ENCODE measurements at places on chromosomes 7 and 10. TPM values are rescaled to one million over a fixed set of nuclear protein-coding genes. Genes with fewer than 3 reads are reported as not detected.
A peak's percentile ranks its signal among the peaks of the same experiment; 100 is the strongest.

CUEDC2 gene
- total RNA-seq: 64.5 TPM

GRCh38 chr10:79142522-79143309 is 74.0 kb downstream of the ZMIZ1 start:
- no peak overlapping the region for H3K4me3 ChIP-seq
- DNase-seq: no peak
- no peak overlapping the region for H3K27ac ChIP-seq
- peaks cover 46% of the 10 kb centered on the region for H3K4me1 ChIP-seq
- H3K36me3 ChIP-seq: peaks cover 5% of the 10 kb centered on the region
- no peaks in the 10 kb centered on the region for H3K27me3 ChIP-seq

GRCh38 chr7:51455513-51455912 is 138.9 kb upstream of the COBL start:
- no peaks in the 10 kb centered on the region for H3K27me3 ChIP-seq
- no peak for DNase-seq
- H3K4me1 ChIP-seq: no peaks in the 10 kb centered on the region
- H3K4me3 ChIP-seq: no peak overlapping the region
- no peak overlapping the region for H3K27ac ChIP-seq

GRCh38 chr7:46939558-46939957 is 642.4 kb downstream of the TNS3 start:
- H3K27me3 ChIP-seq: no peaks in the 10 kb centered on the region
- H3K4me3 ChIP-seq: no peak overlapping the region
- no peaks in the 10 kb centered on the region for H3K4me1 ChIP-seq
- no peaks in the 10 kb centered on the region for H3K36me3 ChIP-seq
- DNase-seq: no peak

DNA sequence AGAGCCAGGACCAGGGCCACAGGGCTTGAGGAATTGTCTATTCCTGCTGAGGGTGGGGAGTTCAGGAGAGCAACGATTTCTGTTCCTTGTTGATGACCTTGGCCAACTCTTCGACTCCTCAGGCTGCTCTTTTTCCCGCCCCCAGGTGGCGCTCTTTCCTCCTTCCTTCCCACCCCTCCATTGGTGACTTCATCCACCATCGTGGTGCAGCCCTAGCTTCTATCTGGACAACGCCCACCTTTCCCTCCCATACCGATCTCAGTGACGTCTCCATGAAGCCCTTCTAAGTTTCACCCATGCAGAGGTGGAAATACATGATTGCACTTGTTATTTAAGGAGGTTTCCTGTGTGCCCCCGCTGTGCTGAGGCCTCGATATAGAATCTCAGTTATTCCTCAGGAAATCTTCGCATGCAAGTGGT is 22.1 kb upstream of the CARD11 start:
- peak overlapping the region; percentile 53 for H3K27ac ChIP-seq
- H3K4me3 ChIP-seq: peak overlapping the region; percentile 7
- peaks cover 21% of the 10 kb centered on the region for H3K36me3 ChIP-seq
- peaks cover 88% of the 10 kb centered on the region for H3K4me1 ChIP-seq
- no peaks in the 10 kb centered on the region for H3K27me3 ChIP-seq

GRCh38 chr10:116768786-116769185 is 26.4 kb upstream of the HSPA12A start:
- H3K27ac ChIP-seq: no peak overlapping the region
- DNase-seq: no peak
- H3K4me1 ChIP-seq: no peaks in the 10 kb centered on the region
- no peak overlapping the region for H3K4me3 ChIP-seq

- H3K27ac ChIP-seq: no peak overlapping the region
- no peaks in the 10 kb centered on the region for H3K36me3 ChIP-seq
- H3K27me3 ChIP-seq: no peaks in the 10 kb centered on the region
- no peak for DNase-seq
- H3K4me1 ChIP-seq: peaks cover 21% of the 10 kb centered on the region
These were observed 3.7 kb upstream of the ZNF438 start for GRCh38 chr10:31035266-31035798.

DNA sequence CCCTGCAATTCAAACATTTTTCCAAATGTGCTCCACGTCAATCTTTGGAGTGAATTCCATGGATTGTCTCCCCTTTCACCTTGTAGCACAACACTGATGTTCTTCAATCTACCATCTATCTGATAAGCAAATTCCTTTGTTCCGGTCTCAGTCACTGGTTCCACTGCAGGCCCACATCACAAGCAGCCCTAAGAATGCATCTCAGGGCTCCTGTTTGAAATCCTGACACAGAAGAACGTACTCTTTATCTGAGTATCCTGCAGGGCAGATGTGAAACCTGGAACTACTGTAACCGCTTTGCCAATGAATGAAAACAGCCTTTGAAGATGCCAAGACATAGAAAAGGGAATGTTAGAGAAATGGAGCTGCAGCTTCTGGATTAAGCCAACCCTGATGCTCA is 62.9 kb upstream of the FAM133B start:
- H3K27me3 ChIP-seq: no peaks in the 10 kb centered on the region
- H3K27ac ChIP-seq: no peak overlapping the region

DNA sequence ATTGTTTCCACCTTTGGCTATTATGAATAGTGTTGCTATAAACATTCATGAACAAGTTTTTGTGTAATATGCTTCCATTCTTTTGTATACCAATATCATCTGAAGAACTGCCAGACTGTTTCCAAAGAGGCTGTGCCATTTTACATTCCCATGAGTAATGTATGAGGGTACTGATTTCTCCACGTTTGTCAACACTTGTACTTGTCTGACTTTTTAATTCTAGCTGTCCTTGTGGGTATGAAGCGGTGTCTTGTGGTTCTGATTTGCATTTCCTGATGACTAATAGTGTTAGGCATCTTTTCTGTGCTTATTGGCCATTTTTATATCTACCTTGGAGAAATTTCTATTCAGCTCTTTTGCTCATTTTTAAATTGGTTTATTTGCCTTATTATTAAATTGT is 52.8 kb downstream of the LSMEM1 start:
- H3K27ac ChIP-seq: no peak overlapping the region
- H3K27me3 ChIP-seq: peaks cover 19% of the 10 kb centered on the region
- no peak for DNase-seq
- H3K36me3 ChIP-seq: no peaks in the 10 kb centered on the region
- no peak overlapping the region for H3K4me3 ChIP-seq

DNA sequence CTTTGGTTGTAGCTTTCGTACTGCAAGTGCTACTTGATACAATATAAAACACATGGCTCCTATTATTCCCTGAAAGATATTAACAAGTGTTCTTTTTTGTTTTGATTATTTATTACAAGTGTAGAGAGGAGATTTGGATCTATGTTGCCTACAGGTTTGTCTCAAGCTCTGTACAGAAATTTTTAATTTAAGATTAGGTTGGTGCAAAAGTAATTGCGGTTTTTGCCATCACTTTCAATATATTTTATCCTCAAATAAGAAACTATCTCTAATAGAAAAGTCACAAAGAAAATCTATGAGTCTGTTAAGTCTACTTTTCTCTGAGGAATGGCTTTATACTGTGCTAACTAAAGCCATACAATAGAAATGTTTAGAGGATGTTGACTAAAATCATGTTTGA is 1086.1 kb downstream of the GRM8 start:
- no peaks in the 10 kb centered on the region for H3K27me3 ChIP-seq
- no peaks in the 10 kb centered on the region for H3K36me3 ChIP-seq
- H3K4me1 ChIP-seq: no peaks in the 10 kb centered on the region
- no peak overlapping the region for H3K27ac ChIP-seq

- H3K27ac ChIP-seq: no peak overlapping the region
- H3K36me3 ChIP-seq: no peaks in the 10 kb centered on the region
- no peak overlapping the region for H3K4me3 ChIP-seq
- peaks cover 42% of the 10 kb centered on the region for H3K27me3 ChIP-seq
These were observed 4.2 kb downstream of the TMEM26 start for GRCh38 chr10:61448841-61449600.

- DNase-seq: no peak
- no peak overlapping the region for H3K4me3 ChIP-seq
- no peak overlapping the region for H3K27ac ChIP-seq
These were observed 1.8 kb downstream of the SEMA3C start for GRCh38 chr7:80916770-80917741.

DNA sequence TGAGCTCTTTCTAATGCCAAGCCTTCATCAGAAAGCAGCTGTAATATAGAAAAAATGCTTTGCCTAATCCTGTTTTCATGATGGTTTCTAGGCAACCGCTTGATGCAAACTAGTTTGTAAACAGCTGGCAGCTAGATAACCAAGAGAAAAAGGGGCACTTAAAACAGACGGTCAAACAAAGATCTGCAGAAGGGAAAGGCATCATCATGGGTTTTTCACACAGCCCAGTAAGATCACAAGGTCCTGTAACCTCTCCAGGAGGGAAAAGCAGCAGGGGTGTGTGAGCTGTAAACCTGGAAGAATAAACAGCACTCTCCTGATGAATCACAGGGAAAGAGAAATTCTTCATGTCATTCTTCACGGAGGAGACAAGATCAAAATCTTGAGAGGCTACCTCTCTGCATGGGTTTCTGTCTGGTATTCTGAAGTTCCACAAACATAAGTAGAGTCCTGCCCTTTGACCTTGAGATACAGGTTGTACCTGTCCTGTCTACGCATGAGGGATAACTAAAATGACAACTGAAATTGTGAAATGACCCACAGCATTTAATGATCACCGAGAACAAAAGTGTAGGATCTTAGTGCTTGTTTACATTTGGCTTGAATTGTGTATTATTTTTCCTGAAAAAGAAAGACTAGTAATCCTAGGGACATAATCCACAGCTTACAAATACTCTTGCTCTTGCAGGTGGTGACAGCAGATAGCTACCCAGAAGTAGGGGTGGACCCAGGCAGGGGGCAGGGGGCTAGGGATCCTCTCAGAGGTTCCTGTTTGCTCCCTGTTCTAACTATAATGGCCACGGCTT is 48.0 kb downstream of the CREB3L2 start:
- DNase-seq: no peak
- H3K27me3 ChIP-seq: no peaks in the 10 kb centered on the region
- H3K4me3 ChIP-seq: no peak overlapping the region
- H3K27ac ChIP-seq: no peak overlapping the region
- H3K36me3 ChIP-seq: peaks cover 11% of the 10 kb centered on the region
- H3K4me1 ChIP-seq: peaks cover 9% of the 10 kb centered on the region

ACTL6B gene
- not detected for total RNA-seq

ZRANB1 gene
- total RNA-seq: 12.3 TPM

- peaks cover 20% of the 10 kb centered on the region for H3K4me1 ChIP-seq
- H3K36me3 ChIP-seq: peaks cover 35% of the 10 kb centered on the region
- H3K4me3 ChIP-seq: peak overlapping the region; percentile 22
- H3K27ac ChIP-seq: peak overlapping the region; percentile 72
- H3K27me3 ChIP-seq: peaks cover 29% of the 10 kb centered on the region
- DNase-seq: peak; percentile 46
These were observed 15.0 kb upstream of the RNF32 start for GRCh38 chr7:156625580-156625979.

LRRC61 gene
- total RNA-seq: 26.8 TPM

- H3K27ac ChIP-seq: no peak overlapping the region
These were observed 1.0 kb downstream of the TLL2 start for GRCh38 chr10:96512524-96513304.

Measured in activated CD4-positive, alpha-beta memory T cell treated with anti-CD3 and anti-CD28 coated beads, Interleukin-2, amount 10 ng/mL, durations not matched to agents 7 days and 5 days (primary cell).